ENCODE measurements at places on chromosomes 3 and 15. TPM values are rescaled to one million over a fixed set of nuclear protein-coding genes. Genes with fewer than 3 reads are reported as not detected.
A peak's percentile ranks its signal among the peaks of the same experiment; 100 is the strongest.

DNA sequence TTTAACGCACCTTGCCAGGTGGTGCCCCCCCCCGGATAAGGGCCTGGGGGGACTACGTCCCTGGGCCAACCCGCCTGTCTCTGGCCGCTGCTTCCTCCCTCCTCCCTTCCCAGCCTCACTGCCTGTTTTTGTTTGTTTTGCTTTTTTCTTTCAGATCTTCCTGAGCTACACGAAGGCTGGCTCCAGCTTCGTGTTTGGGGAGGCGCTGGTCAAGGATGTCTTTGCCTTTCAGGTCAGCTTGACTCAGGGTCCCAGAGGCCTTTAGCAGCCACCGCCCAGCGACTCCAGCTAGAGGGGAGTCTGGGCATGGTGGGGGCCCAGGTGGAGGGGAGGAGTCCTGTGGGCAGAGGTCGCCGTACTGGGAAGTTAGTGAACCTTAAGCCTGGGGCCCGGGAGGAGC, 24.1 kb downstream of the SLC28A1 start:
- peak; percentile 45 for DNase-seq

DNA sequence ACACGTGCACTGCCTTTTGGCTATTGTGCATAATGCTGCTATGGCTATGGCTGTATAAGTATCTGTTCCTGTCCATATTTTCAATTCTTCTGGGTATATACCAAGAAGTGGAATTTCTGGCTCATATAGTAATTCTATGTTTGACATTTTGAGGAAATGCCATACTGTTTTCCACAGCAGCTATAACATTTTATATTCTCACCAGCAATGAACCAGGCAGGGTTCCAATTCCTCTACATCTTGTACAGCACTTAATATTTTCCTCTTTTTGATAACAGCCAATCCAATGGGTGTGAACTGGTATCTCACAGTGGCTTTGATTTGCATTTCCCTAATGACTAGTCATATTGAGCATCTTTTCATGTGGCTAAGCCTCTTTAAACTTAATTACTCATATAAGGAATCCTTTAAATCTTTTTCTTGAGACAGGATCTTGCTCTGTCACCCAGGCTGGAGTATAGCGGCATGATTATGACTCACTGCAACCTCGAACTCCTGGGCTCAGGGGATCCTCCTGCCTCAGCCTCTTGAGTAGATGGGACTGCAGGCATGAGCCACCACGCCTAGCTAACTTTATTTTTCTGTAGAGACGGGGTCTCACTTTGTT, 38.1 kb upstream of the IGDCC4 start:
- DNase-seq, result no peak

DNA sequence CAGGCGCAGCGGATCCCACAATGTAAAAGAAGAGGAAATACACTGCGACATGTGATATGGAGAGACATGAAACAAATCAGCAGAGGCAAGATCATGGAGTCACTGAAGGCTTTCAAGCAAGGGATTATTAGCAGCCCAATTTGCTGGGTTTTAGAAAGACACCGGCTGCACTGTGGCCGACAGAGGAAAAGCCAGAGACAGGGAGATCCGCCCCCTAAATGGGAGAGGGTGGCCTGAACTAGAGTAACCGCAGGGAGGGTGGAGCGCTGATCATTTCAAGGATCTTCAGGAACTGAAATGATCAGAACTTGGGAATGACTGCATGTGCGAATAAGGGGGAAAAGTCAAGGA, 612 bp upstream of the C15orf40 start:
- DNase-seq, result no peak

DNA sequence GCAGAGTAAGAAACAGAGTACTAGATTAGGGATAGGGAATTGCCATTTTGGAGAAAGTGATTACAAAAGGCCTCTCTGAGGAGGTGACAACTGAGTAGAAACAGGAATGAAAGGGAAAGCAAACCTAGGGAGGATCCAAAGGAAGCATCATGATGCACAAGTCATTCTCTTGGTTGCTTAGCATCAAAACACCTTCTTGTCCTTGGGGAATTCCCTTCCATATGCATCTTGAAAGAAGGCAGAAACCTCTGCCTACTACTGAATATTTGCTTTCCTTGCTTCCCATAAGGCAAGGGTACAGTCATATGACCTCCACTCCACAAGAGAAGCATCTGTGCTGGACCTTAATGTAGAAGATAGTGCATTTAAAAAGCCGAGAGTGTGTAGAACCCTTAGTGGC, 24.1 kb downstream of the GABPB1 start:
- DNase-seq, result no peak

- no peak for DNase-seq
These were observed 1098.2 kb downstream of the ZPLD1 start for GRCh38 chr3:103532986-103533385.

The TGM5 gene
- not detected for polyA plus RNA-seq

GRCh38 chr15:62812515-62812835, 230.1 kb upstream of the TPM1 start:
- DNase-seq, result no peak

The FMN1 gene
- 0.27 TPM for polyA plus RNA-seq

The IQCF5 gene
- polyA plus RNA-seq, result not detected

GRCh38 chr3:6549296-6549695, 311.6 kb upstream of the GRM7 start:
- no peak for DNase-seq

DNA sequence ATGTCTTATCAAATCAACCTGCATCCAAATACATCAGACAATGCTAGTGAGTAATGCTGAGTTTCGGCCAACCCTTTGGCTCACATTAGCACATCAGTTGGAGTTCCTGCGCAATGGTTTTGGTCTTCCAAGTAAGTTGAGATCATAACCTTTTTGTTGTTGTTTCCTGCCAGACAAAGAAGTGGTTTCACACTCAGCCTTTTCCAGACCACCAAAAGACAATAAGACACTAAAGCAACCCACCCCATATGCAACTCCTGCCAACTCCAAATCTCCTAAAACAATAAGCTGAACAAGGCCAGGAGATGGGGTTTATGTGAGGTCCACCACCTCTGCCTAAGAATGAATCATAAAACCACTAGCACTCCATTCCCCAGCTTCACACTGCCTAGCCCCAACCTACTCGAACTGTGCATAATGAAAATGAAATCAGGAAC, 177.0 kb downstream of the ERC2 start:
- no peak for DNase-seq

- no peak for DNase-seq
These were observed 133.4 kb downstream of the FOXP1 start for GRCh38 chr3:71450162-71450561.
